ENCODE measurements at places on chromosomes 7 and 10.
A peak's percentile ranks its signal among the peaks of the same experiment; 100 is the strongest.

GRCh38 chr10:92677708-92678107 lies 12.0 kb upstream of the HHEX start:
- no peak for DNase-seq

DNA sequence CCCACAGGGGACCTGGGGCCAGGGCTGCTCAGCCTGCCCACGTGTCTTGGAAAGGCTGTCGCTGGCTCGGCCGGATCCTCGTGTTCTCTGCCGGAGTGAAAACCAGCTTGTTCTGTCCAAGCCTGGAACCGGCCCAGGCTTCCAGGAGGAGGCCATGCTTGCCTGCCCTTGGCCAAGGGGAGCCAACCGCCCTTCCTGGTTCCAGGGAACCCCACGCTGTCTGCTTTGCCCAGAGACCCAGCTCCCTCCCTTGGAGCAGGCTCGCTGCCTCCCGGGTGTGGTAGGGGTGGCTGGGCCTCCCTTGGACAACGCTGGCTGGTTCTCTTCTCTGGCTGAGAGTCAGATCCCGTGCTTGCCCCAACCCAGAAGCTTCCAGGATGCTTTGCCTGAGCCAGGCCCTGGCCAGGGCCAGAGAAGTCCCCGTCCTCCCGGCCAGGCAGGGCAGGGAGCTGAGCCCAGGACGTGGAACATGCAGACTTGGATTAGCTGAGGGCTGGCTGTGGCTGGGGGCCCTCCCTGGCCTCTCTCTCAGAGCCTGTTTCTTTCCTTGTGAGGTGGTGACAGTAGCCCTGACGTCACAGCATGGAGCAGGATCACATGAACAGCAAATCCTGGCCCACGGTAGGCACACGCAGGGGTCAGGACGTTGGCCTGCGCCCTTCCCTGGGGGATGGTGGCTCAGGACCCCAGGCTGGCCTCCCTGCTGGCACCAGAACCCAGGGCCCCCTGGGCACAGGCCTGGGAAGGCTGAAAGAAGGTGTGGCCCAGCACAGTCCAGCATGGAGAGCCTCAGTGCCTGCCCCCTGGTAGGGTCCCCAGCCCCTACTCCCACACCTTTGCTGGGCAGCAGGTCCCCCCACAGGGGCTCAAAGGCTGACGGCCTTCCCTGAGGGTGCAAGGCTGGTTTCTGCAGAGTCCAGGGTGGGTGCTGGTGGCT lies 67.5 kb downstream of the PWWP2B start:
- DNase-seq: no peak

DNA sequence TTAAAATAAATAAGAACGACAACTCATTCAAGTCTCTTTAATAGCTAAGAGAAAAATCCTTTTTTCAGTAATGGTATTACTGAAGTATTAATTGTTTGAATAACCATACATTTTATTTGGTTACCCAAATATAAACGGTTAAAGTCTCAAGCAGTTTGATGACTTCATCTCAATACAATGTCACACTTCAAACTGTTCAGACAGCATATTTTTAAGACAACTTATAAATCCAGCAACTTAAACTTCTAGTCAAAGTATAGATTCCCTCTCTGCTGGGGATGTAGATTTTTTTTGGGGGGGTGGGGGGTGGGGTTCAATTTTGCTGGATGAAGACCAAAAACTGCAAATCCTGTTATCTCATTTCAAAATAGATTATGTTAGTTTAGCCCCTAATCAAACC lies 42.0 kb downstream of the GNA12 start:
- DNase-seq: no peak

DNA sequence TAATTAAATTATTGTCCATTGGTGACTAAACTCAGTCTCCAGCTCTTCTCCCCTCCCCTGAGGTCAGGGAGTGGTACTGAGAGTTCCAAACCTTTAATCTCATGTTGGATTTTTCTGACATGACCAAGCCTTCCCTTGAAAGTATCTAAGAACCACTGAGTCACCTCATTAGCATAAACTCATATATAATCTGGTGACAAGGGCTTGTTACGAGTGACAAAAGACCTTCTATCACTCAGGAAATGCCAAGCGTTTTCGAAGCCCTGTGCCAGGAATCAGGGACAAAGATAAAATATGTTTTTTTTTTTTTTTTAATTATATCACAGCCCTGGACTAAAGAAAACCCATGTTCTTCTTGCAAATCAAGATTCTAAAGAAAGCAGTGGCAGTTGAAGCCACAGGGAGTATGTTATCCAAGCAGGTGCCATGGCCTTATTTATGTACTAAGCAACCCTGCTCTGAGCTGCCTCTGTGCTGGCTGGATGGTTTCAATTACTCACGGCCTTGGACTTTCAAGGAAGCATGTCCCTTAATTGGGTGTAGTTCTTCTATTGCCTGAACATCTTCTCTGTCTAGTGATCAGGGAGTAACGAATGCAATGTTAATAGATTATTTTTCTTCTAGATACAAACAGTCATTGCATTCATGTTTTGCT lies 169.0 kb upstream of the PRKCQ start:
- DNase-seq: no peak

DNA sequence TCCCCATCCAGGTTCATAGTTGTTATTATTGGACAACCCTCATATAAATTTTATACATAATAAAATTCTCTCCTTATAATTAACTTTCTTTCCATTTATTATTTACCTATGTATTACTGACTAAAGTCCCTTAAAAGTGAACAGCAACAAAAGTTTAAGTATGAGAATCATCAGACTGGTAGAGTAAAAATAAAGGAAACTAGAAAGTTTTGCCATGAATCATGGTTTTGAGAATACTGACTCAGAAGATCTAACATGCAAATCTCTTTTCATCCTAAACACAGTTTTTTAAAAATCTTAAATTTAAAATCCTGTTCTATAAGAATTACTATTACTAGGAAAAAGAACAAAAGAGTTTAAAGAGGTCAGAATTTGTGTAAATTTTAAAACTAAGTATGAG lies 32.1 kb downstream of the HERC4 start:
- no peak for DNase-seq

- DNase-seq: no peak
These were observed 1023.0 kb upstream of the SORCS1 start for GRCh38 chr10:108187408-108188012.

GRCh38 chr10:17712717-17713471 lies 39.1 kb upstream of the TMEM236 start:
- DNase-seq: no peak

- no peak for DNase-seq
These were observed 161.0 kb downstream of the RNF216 start for GRCh38 chr7:5620459-5620881.

DNA sequence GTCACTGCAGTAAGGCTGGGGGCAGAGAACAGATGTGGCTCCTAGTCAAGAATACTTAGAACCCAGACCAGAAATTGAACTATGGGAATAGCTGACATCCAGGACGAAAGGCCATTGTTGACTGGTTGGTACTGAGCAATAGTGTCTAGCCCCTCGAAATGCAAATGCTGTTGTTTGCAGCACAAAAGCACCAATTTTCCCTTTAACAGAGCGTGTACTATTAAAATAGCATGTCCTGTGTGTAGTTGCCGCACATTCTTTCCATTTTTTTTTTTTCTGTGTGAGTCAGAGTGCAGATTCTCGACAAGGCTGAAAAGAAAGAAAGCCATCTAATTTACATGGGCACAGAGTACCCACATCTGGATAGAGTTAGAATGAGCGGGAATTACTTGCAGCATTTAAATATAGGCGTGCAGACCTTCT lies 302.4 kb downstream of the PTEN start:
- DNase-seq: no peak

DNA sequence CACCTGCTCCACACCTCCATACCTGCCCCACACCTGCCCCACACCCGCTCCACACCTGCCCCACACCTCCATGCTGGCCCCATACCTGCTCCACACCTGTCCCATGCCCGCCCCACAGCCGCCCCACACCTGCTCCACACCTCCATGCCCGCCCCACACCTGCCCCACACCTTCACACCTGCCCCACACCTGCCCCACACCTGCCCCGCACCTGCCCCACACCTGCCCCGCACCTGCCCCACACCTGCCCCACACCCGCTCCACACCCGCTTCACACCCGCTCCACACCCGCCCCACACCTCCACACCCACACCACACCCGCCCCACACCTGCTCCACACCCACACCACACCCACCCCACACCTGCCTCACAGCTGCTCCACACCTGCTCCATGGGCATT lies 53.0 kb downstream of the PARP12 start:
- no peak for DNase-seq

DNA sequence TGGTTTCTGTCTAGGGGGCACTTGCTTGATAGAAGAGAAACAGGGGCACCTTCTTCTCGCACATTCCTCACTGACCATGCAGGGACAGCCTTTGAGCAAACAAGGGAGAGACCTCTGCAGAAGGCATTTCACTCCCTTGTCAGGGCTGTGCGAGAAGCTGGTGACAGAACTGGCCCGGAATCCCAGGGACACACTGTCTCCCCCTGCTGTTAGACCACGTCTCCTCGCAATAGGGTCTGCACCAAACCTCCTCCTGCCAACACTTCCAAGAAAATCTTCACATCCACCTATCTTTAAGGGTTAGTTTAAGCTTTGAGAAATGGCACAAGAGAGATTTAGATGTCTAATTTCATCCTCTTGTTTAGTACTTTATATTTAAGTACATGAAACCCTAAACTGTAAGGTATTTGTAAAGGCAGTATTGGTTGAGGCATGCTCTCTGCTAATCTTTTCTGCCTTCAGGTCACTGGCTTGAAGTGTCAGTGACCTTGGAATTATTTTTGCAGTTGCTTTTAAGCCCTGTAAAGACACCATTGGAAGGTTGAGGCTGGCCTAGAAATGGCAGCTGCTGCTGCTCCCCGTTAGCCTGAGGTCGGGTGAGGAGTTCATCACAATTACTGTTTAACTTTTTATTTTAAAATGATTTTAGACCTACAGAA lies 37.0 kb downstream of the RBM20 start:
- peak; percentile 38 for DNase-seq

DNA sequence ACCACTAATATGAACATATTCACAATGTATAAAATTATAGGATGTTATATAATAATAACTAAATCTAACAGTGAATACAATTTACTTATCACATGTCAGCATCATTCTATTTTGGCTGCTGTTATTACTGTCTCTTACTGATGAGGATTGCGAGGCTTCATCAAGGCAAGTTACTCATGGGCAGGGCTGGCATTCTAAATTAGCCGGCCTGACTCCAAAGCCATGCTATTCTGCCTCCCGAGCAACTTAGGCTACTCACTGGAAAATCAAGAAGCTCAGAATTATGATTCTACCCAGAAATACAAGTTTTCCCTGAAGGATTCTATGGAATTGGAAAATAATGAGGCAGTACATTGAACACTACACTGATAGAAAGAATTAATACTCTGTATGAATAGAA lies 101.7 kb downstream of the ICA1 start:
- no peak for DNase-seq

DNA sequence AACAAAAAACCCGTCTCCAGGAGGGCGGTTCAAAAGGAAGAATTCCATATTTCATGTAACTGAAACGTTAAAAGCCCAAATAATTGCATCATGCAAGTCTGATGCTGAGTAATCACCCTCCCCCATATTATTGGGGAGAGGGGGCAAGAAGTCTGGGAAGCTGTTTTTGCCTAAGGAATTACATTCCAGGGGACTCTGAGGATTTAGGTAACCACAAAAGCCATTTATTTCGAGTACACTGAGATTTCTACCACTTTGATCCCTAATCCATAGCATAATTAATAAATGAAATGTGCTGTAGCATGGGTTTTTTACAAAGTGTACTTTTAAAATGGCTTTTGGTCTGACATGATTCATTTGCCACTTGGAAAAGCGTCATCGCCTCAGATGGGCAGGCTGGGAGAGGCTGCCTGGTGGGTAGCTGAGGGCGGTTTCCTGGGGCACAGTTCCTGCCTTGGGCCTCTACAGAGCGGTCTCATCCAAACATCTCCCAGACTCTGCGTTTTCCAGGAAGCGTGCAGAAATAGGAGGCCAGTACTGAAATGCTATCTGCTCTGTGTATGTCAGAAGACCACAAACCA lies 106.5 kb downstream of the TCF7L2 start:
- no peak for DNase-seq

- no peak for DNase-seq
These were observed 10.8 kb upstream of the GSDME start for GRCh38 chr7:24767878-24768569.

- DNase-seq: no peak
These were observed 104.5 kb downstream of the EBF3 start for GRCh38 chr10:129859536-129859935.

- DNase-seq: no peak
These were observed 3.2 kb downstream of the BEND7 start for GRCh38 chr10:13525663-13526062.

GRCh38 chr7:100894860-100895700 lies 608 bp downstream of the ACHE start:
- DNase-seq: no peak

DNA sequence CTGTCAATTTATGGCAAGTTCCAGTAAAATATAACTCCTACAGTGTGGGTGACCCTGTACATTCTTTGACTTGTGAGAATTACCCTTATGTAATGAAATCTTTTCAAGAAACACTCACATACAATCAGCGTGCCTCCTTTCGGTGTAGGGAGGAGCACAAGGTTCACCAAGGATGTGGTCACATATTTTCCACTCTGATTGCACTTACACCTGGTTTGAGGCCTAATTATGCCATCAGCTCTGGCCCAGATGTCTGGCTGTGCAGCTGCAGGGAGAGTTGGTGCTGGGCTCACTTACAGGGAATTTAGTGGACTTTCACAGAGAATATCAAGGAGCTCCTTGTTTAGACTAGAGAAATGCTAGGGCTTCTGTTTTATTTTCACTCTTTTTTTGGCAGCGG lies 146.0 kb upstream of the STEAP4 start:
- DNase-seq: no peak

DNA sequence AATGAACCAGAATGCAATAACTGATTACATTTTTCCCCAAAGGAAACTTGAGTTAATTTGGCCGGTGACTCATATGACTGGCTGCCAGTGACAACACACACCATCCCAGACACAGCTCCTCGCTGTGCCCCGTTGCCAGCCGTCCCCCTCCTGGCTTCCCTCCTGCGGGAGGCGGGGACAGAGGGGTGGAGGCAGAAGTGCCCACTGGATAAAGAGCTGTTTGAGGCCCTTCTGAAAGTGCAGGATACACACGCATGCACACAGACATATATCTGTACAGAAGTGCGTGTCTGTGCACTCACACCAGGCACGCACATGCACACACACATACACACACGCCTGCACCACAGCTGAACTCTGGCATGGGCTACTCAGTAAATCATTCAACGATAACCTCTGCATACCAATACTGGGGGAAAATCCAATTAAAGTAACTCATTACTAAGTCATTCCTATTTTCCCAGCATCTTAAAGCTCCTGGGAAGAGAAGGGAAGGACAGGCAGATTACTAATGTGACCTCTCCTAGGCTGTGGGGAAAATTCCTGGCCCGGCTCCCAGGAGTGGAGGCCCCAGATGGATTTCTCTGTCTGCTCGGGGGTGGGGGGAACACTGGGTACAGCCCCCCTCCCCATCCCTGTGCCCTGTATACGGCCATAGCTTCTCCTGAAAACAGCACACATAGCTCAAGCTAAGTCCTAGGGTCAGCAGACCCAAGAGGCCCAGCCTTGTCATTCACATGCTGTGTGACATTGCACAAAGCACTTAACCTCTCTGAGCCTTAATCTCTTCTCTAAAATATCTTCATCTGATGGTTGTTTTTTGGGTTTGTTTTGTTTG lies 52.3 kb upstream of the MYL10 start:
- no peak for DNase-seq
